ENCODE measurements at places on chromosomes 2 and 18.

GRCh38 chr18:63303547-63303946 lies 16.0 kb downstream of the BCL2 start:
- DNase-seq: no peak

DNA sequence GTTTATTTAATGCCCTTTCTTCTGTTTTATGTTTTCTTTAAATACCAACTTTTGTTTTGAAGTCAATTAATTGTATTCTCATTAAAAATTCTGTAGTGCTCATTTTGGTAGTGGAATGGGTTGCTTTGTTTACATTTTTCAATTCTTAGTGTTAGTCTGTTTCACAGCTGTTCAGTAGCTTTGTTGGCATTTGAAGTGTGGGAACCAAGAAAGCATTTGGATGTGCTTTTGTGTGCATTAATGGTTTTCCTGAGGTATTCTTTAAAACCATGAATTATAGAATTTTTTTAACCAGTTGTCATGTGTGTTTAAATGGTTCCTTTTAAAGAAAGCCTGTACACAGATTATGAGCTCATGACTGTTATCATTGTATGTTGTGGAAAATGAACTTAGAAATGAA lies 19.7 kb downstream of the MIB1 start:
- DNase-seq: no peak

DNA sequence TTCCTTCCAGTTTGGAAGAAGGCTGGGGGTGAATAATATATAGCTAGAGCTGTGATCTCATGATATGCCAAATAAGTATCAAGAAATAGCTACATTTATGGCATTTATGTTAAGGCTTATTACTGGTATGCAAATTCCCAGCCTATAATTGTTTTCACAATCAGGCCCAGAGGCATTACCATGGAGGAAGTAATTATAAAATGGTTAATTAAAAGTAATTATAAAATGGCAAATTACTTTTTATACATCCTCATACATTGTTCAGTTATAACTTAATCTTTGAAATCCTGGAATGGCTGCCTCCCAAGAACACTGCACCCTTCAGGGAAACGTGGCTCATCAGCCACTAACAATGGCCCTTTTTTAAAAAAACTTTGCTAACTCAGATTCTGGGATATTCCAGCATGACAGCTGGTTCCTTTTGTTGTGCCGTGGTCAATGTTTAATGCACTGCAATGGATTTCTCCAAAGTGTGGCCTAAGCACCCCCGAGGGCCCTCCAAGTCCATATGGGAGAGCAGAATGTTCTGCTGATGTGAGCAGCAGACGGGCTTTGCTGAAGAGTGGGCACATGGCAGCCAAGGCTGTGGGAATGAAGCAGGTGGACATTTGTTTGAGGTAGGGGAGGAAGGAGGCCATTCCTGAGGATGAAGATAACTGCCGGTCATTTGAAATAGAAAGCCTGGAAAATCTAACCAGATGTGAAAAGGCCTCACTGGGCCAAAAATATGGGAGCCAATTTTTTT lies 483.5 kb upstream of the GCFC2 start:
- no peak for DNase-seq

DNA sequence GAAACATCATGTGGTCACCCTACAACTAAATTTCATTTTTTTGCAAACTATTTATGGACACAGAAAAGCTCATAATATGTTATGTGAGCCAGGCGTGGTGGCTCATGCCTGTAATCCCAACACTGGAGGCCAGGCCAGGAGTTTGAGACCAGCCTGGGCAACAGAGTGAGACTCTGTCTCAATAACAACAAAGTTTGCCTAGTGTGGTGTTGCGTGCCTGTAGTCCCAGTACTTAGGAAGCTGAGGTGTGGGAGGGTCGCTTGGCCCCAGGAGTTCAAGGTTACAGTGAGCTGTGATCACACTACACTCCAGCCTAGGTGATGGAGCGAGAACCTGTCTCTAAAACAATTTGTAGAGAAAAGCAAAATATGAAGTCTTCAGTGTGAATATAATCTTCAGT lies 5.8 kb downstream of the IAH1 start:
- DNase-seq: no peak

- no peak for DNase-seq
Measured at GRCh38 chr2:56382466-56382865, 198.7 kb downstream of the CCDC85A start.

GRCh38 chr2:66346231-66346664 lies 88.7 kb upstream of the MEIS1 start:
- no peak for DNase-seq

- DNase-seq: no peak
Measured at GRCh38 chr2:109670556-109671411, 56.6 kb downstream of the SOWAHC start.

GRCh38 chr2:21288739-21289520 lies 165.2 kb downstream of the TDRD15 start:
- no peak for DNase-seq

- no peak for DNase-seq
Measured at GRCh38 chr18:23565916-23566547, 20.3 kb downstream of the NPC1 start.

Measured in HEK293T (cell line).